ENCODE measurements at places on chromosomes 4 and X.
A peak's percentile ranks its signal among the peaks of the same experiment; 100 is the strongest.

- no peak for DNase-seq
These were observed 53.6 kb downstream of the ANAPC4 start for GRCh38 chr4:25430630-25431029.

DNA sequence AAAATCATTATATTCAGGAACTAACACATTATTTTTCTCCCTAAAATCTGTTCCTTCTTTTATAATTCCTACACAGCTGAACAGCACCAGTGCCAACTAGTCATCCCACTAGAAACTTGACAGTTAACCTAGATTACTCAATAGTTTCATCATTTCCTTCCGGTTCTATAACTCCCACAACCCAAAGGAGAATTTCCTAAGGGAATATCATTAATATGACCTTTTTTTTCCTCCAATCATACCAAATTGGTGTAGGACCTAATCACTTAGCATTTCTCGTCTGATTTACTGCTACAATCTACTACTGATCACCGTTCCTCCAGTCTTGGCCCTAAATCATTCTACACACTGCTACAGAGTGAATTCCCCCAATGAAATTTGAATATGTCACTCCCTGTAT lies 45.9 kb downstream of the WDFY3 start:
- DNase-seq: peak; percentile 16

- DNase-seq: no peak
These were observed 112.1 kb upstream of the DDIT4L start for GRCh38 chr4:100302061-100303026.

GRCh38 chr4:118756958-118757357 lies 71.8 kb downstream of the METTL14 start:
- DNase-seq: no peak

GRCh38 chr4:112897543-112897942 lies 151.9 kb upstream of the ANK2 start:
- DNase-seq: no peak

DNA sequence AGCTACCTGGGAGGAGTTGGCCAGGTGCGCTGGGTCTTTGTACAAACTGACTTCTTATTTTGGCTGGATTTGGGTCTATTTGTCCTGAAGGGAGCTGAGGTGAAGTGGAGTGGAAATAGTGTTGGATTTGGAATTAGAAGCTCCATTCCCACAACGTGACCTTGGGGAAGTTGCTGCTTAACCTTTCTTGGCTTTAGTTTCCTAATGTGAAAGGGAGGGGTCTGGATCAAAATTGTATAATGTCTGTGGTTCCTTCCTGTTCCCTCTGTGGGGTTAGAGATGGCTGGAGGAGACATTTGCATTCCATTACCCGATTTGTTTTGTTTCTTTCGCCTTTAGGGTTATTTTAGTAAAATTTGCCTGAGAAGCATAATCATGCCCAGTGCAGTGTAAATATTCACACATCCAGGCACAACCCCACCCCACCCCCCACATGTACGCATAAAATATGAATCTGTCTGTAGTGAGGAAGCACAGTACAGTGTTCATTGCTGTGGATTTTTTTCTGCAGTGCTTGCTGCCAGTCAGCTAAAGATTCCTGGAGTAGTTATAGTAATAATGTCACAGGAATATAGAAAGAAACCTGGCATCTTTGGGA lies 21.5 kb downstream of the JADE1 start:
- DNase-seq: peak; percentile 14

- no peak for DNase-seq
These were observed 79.3 kb downstream of the NFKB1 start for GRCh38 chr4:102580463-102580842.

- no peak for DNase-seq
These were observed 54.4 kb upstream of the GAB1 start for GRCh38 chr4:143282211-143282707.

DNA sequence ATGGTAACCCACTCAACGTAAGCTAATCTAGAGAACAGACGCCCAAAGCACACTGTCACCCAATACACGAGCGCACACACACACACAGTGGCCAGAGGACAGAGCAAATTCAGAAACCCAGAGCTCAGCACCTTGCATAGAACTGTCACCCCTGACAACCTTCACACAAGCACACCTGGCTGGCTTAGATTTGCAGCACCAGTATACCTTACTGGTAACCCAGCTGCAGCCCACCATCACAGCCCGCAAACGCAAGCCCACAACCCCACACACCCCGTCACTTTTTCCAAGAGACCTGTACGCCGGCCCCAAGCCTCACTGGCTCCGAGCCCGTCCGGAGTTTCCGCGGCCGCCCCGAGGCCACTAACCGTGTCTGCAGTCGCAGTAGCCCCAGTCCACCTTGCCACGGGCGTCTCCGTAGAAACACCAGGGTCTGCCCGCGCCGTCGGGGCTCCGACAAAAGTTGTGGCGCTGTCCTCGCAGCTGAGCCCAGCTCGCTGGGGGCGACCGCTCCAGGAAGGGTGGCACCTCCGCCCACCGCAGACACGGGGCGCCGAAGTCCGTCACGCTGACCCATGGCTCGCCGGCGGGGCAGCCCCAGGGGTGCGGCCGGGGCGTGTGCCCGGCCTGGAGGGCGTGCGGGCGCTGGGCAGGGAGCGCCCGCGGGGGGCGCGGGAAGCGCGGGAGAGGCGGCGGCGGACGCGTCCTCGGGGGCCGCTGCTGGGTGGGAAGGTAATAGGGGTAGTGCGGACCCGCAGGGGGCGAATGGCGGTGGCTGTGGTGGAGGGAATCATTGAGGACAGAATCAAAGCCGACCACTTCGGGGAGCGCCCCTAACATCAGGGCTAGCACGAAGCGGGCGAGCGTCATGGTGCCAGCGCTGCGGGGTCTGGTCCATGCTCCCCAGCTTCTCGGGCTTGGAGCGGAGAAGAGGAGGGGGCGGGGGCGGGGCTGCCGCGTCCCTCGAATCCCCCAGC lies 664 bp downstream of the PRSS12 start:
- peak; percentile 9 for DNase-seq

DNA sequence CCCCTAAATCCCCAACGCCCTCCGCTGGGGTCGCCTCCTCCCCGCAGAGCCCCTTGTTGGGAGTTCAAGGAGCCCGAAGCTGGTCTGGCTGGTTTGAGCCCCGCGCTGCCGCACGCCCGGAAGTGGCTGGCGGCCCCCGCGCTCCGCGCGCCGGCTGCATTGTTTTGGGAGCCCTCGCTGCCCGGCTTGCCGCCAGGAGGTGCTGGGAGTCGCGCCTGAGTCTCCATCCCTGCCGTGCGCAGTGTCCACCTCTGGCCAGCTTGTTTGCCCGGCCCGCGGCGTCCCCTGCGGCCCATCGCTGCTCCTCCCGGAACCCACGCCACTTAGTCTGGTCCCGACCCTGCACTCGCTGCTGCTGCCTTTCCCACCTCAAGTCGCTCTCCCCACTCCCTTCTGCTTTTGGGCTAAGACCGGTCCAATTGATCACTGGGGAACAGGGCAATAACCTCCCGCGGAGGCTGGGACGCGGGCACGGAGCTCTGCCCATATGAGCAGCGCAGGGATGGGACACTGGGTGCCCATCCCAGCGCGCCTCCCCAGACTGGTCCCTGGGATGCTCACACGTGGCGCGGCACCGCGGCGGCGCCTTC lies 2.2 kb upstream of the SFRP2 start:
- DNase-seq: no peak

- DNase-seq: no peak
These were observed 74.1 kb downstream of the TAB3 start for GRCh38 chrX:30814978-30815377.

- DNase-seq: no peak
These were observed 21.9 kb downstream of the IL15 start for GRCh38 chr4:141658309-141658708.

DNA sequence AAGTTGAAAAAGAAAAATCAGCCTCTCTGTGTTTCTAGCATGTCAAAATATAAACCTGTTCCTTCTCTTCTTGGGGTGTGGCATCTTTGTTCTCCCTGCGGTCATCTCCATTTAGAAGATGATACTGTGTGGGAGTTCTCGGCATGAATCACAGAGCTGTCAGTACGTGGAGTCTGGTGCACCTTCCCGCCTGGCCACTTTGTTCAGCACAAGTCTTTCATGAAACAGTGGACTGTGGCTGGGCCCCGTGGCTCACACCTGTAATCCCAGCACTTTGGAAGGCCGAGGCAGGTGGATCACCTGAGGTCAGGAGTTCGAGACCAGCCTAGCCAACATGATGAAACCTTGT lies 166.5 kb downstream of the MAML3 start:
- no peak for DNase-seq

DNA sequence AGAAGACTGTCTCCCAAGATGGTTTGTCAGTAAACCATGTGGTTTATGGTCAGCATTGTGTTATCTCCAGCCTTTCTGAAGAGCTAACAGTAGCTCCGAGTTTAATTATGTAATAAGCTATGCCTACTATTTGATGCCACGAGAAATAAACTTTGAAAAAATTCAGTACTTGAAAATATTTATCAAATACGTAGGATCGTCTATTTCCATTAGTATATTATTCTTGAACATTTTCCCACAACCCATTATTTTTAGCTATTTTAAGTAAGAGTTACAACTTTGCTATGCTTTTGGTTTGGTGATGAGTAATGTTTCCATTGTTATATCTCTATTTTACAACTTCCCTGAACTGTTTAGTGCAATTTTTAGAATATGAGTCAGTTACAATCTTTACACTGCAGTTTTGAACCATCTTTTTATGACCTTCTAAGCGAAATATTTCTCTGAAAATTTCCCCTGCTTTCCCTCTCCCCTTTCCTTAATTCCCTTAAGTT lies 44.5 kb upstream of the TRIM2 start:
- no peak for DNase-seq

DNA sequence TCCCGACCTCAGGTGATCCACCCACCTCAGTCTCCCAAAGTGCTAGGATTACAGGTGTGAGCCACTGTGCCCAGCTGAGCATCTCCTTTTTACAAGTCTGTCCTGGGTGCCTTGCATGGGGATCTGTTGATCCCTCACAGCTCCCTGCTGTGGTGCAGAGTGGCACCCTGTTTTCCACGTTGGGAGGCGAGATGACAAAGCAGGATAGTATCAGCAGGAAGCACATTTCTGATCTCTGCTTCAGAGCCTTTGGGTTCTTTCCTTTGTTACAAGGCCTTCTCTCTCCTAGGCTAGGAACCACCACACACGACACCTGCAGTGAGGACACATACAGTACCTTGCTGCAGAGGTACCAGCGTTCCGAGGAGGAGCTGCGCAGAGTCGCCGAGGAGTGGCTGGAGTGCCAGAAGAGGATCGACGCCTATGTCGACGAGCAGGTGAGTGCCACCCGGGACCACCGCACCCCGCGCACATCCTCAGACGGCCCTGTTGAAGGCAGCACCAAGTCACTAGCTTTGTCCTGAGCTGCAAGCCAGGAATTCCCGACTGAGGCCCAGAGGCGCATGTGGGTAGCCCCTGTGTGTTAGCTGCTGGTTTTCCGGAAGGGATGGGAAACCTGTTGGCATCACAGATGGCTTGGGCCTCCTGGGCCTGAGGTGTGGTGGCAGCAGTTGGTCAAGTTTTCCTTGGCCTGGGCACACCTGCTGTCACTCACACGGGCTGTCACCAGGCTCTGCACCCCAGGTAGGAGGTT lies 109.6 kb downstream of the TNIP2 start:
- DNase-seq: no peak

GRCh38 chrX:133794126-133794525 lies 191.3 kb downstream of the GPC3 start:
- DNase-seq: no peak

GRCh38 chrX:118802857-118803256 lies 20.8 kb upstream of the ZCCHC12 start:
- peak; percentile 87 for DNase-seq

DNA sequence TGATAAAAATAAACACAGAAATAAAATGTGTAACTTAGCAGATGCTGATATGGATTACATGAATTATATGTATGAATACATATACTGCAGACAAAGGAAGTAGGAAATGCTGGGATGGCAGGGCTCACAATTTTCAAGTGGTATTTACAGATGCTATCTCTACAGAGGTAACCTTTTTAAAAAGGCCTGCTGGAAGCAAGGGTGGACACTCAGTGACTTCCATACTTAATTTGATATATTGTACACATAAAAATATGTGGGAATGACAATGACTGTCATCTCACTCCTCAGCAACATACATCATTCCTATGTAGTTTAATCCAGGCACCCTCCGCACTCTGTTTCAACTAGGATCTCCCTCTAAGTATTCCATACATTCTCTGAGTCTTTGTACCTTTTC lies 452.9 kb downstream of the DTHD1 start:
- DNase-seq: no peak

GRCh38 chrX:145792281-145792680 lies 25.3 kb upstream of the SLITRK2 start:
- DNase-seq: no peak

GRCh38 chrX:131359611-131360010 lies 70.5 kb upstream of the IGSF1 start:
- DNase-seq: no peak

GRCh38 chr4:172393220-172393619 lies 580.0 kb downstream of the GALNTL6 start:
- no peak for DNase-seq

GRCh38 chr4:165199722-165200121 lies 7.6 kb upstream of the KLHL2 start:
- no peak for DNase-seq

DNA sequence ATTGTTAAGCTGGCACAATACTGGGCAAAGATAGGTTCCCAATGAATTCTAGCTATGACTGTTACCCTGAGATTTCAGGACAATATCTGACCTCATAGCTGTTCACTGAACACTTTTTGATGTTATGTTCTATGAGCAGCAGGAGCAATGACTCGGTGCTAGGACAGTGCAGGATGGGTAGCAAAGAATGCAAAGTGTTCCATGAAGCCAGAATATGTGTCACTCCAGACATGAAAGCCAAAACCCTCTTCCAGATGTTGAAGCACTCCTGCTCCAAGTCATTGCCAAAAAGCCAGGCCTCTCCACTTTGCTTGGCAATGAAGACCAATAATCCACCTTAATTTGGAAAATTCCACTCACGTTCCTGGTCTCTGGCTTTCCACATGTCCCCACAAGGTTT lies 300.9 kb upstream of the CPEB2 start:
- no peak for DNase-seq

DNA sequence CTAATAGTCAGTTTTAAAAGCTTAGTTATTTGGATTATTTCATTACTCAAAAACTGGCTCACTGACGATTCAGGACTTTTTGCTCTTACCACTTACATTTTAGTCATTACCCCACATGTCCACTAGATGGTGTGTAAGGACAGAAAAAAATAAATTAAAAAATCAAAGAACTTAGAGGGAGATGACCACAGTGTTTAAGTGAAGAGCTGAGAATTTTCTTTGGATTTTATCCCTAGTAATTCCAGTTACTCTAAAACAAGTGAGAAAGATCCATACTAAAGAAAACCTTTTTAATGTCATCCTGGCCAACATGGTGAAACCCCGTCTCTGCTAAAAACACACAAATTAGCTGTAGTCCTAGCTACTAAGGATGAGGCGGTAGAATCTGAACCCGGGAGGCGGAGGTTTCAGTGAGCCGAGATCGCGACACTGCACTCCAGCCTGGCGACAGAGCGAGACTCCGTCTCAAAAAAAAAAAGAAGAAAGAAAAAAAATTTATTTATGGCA lies 26.4 kb upstream of the TMPRSS11B start:
- DNase-seq: peak; percentile 79

Measured in KBM-7 (cell line).